ENCODE measurements at places on chromosomes 7 and 10. TPM values are rescaled to one million over a fixed set of nuclear protein-coding genes. Genes with fewer than 3 reads are reported as not detected.

Gene BTBD16
- 0.99 TPM for total RNA-seq

GRCh38 chr10:34292194-34292565 is 522.9 kb downstream of the PARD3 start:
- no peak for DNase-seq

Gene DNAJC12
- total RNA-seq, result 15.5 TPM

DNA sequence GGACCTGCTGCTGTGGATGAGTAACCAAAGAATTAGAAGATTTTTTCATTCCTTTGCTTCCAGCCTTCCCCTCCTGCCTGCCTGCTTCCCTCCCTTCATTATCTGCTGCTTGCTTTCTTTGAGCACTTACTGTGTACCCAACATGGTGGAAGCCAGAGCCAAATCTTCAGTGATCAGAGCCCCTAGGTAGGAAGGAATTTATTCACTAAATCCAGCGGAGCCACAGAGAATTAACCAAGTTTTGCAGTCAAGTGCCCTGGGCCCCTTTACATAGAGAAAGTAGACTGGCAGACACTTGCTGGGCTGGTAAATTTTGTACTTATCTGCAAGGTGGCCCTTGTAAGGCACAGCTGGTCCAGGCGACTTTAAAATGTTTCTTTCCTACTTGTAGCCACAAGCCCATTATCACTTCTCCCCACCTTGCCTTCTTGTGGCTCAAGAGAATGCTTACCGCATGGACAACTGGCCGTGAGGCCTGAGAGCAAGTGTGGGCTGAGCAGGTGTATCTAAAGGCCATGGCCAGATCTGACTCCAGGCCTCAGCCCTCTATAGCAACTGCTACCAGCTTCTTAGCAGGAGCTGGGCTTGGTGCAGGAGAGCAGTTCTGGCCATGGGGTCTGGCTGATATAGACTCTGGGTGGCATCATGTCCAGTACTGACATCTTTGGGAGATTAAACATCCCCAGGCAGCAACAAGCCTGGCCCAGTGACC is 11.1 kb downstream of the UNC5B start:
- DNase-seq, result no peak

DNA sequence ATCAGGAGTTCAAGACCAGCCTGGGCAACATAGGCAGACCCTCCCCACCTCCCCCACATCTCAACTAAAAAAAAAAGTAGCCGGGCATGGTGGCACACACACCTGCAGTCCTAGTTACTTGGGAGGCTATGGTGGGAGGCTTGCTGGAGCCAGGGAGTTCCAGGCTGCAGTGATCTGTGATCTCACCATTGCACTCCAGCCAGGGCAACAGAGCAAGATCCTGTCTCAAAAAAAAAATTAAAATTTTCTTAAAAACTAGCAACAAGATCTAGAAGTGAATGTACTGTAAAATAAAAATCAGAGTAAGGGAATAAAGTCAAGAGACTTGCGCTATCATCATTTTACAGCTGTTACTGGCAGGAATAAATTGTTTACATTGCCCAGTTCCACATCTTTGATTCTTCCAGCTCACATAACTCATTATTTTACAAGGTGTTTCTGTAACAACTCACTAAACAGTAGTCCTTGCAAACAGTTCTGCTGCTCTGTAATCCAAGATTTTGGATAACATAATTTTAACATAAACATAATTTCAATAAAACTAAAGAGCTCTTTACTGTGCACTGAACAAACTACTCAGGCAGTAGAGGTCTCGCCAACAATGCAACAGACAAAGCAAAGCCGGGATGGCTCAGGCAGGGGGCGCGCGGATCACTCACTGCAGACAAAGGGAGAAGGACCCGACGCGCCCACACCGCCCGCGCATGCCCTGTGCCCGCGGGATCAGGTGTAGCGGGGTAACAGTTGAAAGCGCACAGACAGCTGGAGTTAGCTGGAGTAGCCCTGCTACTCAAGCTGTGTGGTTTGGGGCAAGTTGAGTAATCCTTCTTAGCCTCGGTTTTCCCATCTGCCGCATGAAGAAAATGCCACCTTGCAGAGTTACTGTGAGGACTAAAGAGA is 73.3 kb upstream of the NFE2L3 start:
- DNase-seq, result no peak

DNA sequence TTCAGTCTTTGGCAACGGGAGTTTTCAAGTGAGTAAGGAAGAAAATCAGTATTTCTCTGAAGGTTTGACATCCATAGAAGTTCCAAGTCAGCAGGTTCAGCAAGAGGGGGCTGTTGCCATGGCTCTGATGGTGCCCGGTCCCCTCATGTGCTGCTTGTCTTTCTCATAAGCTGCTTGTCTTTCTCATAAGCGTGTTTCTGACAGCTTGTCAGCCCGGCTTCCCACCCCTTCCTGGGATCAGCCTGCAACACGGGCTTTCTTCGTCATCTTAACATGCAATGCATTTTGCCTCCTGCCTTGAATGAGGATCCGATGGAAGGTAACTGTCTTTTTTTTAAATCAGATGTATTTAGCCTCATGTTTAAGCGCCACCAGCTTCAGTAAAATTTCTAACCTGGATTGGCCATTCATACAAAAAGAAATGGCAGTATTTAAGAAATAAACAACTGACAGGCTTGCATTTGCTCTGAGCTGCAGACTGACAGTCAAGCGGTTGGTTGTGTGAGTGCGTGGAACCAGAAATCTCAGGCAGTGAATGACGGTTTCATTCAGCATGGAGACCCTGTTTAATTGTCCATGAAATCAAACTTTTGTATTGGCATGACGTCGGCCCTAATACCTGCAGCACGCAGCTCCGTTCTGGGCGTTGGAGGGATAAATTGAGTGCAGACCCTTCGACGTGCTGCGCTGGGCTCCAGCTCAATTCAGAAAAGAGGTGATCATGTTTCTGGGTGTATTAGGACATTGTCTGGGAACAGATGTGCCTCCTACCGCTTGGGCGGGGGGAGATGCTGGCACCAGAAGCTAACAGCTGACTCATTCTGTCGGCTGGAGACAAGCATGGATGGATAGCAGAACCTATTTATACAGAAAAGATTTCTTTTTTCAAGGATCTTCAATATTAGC is 454.7 kb upstream of the FOXK1 start:
- DNase-seq, result no peak

DNA sequence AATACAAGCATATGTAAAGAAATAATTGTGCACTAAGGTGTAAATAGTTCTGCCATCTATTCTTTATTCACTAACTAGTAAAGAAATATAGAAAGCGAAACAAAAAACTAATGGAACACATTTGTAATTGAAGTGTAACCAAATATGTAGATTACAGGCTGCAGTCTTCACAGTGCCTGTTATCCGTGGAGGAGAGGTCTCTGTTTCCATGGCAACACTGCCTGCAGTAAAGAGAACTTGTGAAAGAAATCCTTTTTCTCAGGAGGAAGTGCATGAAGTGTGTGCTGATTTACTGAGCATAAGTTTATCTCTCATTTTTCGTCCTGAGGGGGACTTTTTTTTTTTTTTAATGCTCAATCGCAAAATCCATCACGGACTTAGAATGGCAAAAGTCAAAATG is 102.5 kb downstream of the APBB1IP start:
- DNase-seq, result peak; percentile 58

Gene KCND2
- 25.2 TPM for total RNA-seq

Gene FBXL13
- 7.2 TPM for total RNA-seq

- DNase-seq, result no peak
These were observed 222.0 kb downstream of the SKAP2 start for GRCh38 chr7:26642416-26642815.

DNA sequence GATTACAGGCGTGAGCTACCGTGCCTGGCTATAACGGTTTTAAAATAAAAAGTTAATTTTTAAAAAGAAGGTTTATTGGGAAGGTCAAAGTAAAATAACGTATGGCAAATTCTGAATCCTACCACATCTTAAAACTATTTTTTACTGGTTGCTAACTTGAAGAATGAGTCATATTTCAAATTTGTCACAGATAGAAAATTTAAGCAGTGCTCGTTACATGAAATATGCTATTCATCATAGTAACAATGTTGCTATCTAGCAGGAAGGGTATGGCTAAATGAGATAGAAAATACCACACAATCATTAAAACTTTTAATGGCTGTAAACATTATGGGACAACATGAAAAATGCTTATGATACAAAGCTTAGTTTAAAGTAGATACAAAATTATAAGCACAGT is 500.5 kb downstream of the PHTF2 start:
- no peak for DNase-seq

Gene TRIL
- 24.0 TPM for total RNA-seq

Gene TMEM26
- total RNA-seq, result 2.9 TPM

GRCh38 chr10:34489973-34490745 is 324.9 kb downstream of the PARD3 start:
- DNase-seq, result no peak

- DNase-seq, result no peak
These were observed 272.7 kb upstream of the MGMT start for GRCh38 chr10:129194181-129194870.

- DNase-seq, result no peak
These were observed 140.7 kb downstream of the CUBN start for GRCh38 chr10:16988900-16989299.

DNA sequence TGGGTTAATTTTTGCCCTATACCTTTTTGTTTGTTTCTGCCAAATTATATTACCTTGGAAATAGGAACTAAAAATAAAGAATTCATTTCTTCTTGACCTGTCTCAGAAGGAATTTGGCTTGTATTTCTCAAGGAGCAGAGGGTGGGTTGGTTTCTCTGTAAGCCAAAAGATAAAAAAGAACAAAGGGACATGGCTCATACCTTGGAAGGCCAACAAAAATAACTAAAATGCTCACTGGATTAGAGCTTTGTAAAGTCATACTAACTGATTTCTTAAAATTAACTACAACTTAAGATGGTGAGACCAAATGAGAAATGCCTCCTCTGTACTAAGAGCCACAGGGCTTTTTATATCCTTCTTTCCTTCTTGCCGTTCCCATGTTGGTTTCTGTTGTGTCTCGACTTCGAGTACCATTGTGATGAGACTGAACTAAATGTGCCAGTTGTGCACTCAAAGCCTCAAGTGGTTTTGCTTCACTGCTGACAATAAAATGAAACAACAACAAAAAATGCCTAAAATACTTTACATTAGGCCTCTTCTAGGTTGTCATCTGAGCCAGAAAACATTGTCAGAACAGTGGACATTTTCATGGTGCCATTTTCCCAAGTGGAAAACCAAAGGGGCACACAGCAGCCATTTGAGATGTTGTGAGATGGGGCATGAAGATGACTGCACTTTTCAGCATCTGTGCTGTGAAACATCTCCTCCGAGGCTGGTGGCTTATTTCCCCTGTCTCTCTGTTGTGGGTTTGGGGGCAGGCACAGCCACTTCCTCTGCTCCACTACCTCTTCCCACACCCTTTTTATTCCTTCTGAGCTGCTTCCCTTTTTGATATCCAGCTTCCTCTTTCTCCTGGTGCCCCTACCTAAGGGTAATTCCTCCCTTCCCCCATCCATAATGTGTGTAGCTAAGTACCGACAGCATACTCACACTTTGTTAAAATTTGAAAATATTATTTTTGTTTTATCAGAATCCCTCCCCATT is 51.8 kb upstream of the AGR3 start:
- no peak for DNase-seq

- DNase-seq, result no peak
These were observed 27.1 kb downstream of the PRF1 start for GRCh38 chr10:70575486-70575873.

GRCh38 chr10:131841131-131841660 is 59.6 kb upstream of the PPP2R2D start:
- DNase-seq, result no peak

DNA sequence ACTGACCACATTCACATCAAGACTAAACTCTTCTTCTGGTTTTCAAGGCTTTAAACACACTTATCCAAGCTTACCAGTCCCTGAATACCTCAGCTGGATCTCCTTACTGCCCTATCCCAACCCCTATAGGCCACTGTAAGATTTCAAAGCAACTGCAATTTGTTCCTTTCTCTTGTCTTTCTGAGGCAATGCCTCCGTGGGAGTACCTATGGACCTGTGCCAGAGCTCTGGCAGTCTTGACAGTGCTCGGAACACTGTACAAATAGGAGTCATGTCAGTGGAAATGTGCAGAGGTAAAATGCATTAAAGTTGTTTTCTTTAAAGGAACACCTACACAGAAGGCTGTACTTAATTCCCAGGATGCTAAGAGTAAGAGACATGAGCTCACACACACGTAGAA is 124.7 kb downstream of the CNOT4 start:
- DNase-seq, result no peak

GRCh38 chr10:117723343-117723742 is 180.8 kb downstream of the EMX2 start:
- no peak for DNase-seq

DNA sequence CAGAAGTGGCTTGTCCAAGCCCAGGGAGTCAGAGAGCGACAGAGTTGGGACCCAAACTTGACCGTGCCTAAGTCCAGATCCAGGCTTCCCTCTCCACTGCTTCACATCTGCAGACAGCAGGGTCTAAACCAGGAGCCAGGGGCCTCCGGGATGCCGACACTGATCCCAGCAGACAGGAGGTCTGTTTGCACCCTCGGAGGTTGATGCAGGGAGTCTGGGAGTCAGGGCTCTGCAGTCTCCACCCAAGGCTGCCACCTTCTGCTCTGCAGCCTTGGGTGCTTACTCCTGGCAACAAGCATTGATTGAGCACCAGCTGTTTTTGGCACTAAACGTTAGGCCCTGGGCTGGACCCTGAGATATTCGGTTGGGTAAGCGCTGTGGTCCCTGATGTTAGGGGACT is 21.0 kb downstream of the ELFN1 start:
- no peak for DNase-seq

Gene CRHR2
- total RNA-seq, result 0.89 TPM

DNA sequence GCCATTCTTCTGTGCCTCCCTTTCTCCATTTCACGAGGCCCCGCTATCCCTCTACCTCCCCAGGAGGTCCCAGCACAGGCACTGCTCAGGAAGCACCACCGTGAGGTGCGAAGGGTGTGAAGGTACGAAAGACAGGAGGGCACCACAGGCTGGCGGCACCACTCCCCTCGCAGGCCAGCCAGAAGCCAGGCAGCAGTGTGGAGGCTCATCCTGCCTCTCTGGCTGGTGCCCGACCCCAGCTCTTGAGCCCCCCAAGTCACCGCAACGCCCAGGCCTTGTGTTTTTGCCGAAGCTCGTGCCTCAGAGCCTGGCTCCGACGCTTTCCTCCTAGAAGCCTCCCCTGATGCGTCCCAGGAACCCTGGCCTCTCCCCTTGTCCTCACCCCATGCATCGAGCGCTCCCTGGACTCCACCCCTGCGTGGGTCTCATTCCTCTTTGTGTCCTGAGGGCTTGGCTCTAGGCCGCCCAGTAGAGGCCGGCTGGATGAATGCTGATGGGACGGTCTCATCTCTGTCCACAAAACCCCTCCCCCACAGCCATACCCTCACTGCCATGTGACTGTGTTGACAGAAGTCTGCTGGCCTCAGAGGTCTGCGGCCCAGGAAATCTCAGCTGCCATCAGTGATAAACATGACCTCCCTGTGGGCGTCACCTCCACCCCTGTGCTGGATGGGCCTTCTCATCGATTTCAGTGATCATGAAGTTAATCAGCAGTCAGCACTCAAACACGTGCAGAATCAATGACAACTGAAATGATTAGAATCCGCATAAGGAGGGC is 19.3 kb downstream of the BRI3 start:
- DNase-seq, result no peak

- DNase-seq, result no peak
These were observed 886.7 kb upstream of the SORCS1 start for GRCh38 chr10:108051218-108051617.
